ENCODE measurements at places on chromosomes 7 and 10.

- no peak for DNase-seq
These were observed 5.1 kb upstream of the ITGB1 start for GRCh38 chr10:32963096-32963495.

DNA sequence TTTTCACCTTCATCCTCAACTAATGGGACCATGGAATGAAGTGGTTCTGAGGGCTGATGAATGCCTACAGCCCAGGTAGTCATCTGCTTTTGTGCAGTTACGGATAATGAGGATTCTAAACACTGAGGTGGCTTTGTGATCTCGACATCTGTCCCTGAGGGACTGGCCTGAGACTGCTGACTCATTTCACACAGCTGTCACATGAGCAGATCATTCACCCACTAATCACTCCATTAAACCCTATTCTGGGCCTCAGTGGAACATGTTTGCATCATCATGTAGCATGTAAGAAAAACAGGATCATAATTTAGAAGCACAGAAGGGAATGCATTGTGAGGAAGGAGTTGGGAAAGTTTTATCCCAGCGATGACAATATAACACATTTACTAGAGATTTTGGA lies 79.4 kb upstream of the FEZF1 start:
- DNase-seq = no peak

DNA sequence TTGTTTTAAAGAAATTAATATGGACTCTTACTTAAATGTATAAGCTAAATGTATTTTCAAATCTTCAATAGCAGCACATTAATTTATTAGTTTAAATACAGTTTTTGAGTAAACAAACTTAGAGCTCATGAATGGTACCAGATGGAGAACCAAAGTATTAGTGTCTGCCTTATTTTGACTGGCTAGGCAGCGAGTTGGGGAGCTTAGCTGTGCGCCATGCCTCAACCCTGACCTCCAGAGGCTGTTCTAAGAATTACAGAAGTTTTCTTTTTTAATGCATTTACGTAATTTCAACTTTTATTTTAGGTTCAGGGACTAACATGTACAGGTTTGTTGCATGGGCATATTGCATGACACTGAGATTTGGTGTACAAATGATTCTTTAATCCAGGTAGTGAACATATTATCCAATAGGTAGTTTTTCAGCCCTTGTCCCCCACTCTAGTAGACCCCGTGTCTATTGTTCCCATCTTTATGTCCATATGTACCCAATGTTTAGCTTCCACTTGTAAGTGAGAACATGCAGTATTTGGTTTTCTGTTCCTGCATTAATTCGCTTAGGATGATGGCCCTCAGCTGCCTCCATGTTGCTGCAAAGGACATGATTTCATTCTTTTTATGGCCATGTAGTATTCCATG lies 166.8 kb downstream of the IQUB start:
- DNase-seq = no peak

- no peak for DNase-seq
These were observed 69.7 kb upstream of the MGMT start for GRCh38 chr10:129397198-129397974.

GRCh38 chr7:13201628-13202027 lies 514.2 kb downstream of the ARL4A start:
- DNase-seq = no peak

All from fibroblast of skin of left biceps (primary cell).